H1 (cell line): ENCODE measurements at places on chromosomes 7 and 10.

DNA sequence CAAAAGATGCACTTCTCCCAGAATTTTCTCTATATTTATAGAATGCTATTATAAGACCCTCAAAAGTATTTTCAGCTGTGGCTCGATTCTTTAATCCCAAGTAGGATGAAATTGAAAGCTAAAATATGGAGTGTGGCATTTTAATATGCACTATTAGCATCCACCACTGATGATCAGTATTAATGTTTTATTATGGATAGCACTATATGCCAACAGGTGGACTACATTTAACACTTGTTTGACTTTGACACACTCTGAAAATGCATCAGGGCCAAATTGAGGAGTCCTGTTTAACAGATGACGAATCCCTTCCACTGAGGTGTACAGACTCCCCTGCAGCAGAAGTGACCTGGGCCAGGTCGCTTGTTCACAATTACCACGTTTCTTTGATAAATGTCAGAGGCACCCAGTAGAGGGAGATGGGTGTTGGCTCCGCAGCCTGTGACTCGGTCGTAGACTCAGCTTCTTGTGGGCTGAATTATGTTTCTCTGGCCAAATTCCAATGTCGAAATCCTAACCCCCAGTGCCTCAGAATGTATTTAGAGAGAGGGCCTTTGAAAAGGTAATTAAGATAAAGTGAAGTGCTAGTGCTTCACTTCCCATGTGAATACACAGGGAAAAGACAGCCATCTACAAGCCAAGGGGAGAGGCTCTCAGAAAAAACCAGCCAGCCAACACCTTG is 48.1 kb downstream of the WIPF3 start:
- no peak for DNase-seq
- H3K4me3 ChIP-seq: no peak overlapping the region
- H3K36me3 ChIP-seq: no peaks in the 10 kb centered on the region
- H3K4me1 ChIP-seq: peaks cover 7% of the 10 kb centered on the region
- H3K27ac ChIP-seq: no peak overlapping the region

GRCh38 chr7:15068324-15068723 is 165.8 kb upstream of the DGKB start:
- H3K4me1 ChIP-seq: no peaks in the 10 kb centered on the region
- H3K27me3 ChIP-seq: no peaks in the 10 kb centered on the region
- DNase-seq: no peak
- H3K4me3 ChIP-seq: no peak overlapping the region

GRCh38 chr10:97880109-97880508 is 30.5 kb downstream of the GOLGA7B start:
- H3K27ac ChIP-seq: no peak overlapping the region
- no peaks in the 10 kb centered on the region for H3K27me3 ChIP-seq

DNA sequence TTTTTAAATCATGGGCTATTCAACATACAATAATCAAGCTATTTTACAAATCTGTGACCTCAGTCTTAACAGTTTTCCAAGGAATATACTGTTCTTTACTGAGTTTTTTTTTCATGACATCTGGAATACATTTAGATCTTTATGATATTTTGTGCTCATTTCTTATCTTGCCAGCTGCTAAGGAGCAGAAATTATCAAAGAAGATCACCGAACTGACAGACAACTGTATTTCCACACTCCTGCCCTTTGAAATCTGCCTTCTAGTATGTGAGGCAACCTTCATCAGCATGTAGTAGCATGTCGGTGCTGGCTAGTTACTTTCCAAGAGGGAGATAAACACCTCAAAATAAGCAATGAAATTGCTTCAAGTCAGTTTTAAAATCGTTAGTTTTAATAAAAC is 66.4 kb downstream of the NHLRC2 start:
- H3K27ac ChIP-seq: no peak overlapping the region
- no peaks in the 10 kb centered on the region for H3K36me3 ChIP-seq
- no peak for DNase-seq
- H3K4me3 ChIP-seq: no peak overlapping the region

GRCh38 chr10:815338-816090 is 116.0 kb downstream of the LARP4B start:
- H3K36me3 ChIP-seq: peaks cover 66% of the 10 kb centered on the region
- H3K4me3 ChIP-seq: no peak overlapping the region
- no peak for DNase-seq
- H3K27ac ChIP-seq: no peak overlapping the region
- no peaks in the 10 kb centered on the region for H3K27me3 ChIP-seq

DNA sequence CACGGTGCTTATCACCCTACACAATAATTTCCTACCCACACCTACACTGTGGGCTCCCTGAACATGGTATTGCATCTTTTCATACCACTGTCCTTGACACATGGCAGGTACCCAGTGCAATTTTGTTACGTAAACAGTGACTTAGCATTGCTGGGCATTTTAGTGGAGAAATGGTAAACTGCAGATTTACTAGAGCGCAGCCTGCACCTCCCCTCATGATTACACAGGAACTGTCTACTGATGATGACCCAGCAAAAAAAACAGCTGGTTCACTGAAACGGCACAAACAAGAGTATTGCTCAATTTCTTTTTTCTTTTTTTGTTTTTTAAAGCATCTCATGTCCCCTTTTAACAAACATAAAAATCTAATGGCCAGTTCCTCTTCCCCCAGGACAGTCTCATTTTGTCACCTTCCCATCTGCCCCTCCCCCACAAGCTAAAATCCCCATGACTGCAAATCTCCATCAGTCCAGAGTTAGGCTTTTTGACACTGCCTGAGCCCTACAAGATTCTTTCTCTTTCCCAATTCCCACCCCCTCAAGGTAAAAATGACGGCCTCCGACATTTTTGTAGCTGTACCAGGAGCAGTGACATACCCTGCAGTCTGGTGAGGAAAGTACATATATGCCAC is 2.8 kb downstream of the ZNF746 start:
- H3K4me3 ChIP-seq: no peak overlapping the region
- H3K27ac ChIP-seq: no peak overlapping the region
- H3K4me1 ChIP-seq: no peaks in the 10 kb centered on the region; the same call in 1 of the 2 replicates
- no peak for DNase-seq
- no peaks in the 10 kb centered on the region for H3K27me3 ChIP-seq

DNA sequence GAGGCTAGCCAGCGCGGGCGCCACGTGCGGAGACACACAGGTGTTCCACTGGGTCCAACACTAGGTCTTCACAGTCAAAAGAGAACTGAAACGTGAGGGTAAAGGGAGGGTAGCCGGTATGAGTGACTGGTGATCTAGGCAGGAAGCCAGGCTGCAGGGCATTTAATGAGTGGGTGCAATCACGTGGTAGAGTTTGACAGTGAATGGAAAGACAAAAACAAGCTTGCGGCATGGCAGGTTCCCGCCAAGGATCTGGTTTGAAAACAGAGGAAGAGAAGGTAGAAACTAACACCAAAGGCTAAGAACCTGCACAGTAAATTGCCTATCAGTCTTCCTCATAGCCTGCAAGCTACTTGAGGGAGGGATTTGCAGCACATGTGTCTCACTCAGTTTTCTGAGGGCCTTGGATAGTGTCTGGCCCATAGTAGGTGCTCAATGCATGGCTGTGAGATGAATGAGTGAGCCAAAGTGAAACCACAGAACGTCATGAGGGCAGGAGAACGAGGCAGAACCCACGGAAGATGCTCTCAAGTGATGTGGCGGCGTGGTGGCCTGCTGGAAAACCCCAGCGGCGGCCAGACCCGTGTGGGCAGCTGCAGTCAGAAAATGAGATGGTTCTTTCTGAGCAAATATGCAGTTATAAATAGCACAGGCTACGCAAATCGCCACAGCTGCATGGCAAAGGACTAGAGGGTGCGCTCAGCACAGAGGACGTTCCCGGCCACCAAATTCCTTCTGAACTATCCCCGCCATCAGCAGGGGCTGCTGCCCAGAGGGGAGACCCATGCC is 183.6 kb upstream of the NFE2L3 start:
- H3K27ac ChIP-seq: no peak overlapping the region
- H3K4me1 ChIP-seq: no peaks in the 10 kb centered on the region
- no peaks in the 10 kb centered on the region for H3K36me3 ChIP-seq

- no peak overlapping the region for H3K27ac ChIP-seq
- no peaks in the 10 kb centered on the region for H3K36me3 ChIP-seq
- no peak for DNase-seq
Measured at GRCh38 chr7:112572669-112573301, 92.0 kb downstream of the LSMEM1 start.

- no peak for DNase-seq
- peaks cover 30% of the 10 kb centered on the region for H3K4me1 ChIP-seq
- peaks cover 96% of the 10 kb centered on the region for H3K27me3 ChIP-seq
- H3K4me3 ChIP-seq: no peak overlapping the region
- no peaks in the 10 kb centered on the region for H3K36me3 ChIP-seq
Measured at GRCh38 chr7:1246160-1246870, 13.6 kb downstream of the UNCX start.

GRCh38 chr10:27153845-27154193 is 365 bp downstream of the YME1L1 start:
- no peak for DNase-seq
- peaks cover 3% of the 10 kb centered on the region; the same call in 1 of the 2 replicates for H3K4me1 ChIP-seq
- H3K36me3 ChIP-seq: peaks cover 9% of the 10 kb centered on the region
- no peaks in the 10 kb centered on the region for H3K27me3 ChIP-seq

- no peak overlapping the region for H3K4me3 ChIP-seq
- no peak overlapping the region for H3K27ac ChIP-seq
- H3K27me3 ChIP-seq: no peaks in the 10 kb centered on the region
- no peak for DNase-seq
- no peaks in the 10 kb centered on the region for H3K36me3 ChIP-seq
Measured at GRCh38 chr10:104452977-104453376, 99.3 kb downstream of the CFAP58 start.

- H3K4me1 ChIP-seq: no peaks in the 10 kb centered on the region
- H3K27me3 ChIP-seq: no peaks in the 10 kb centered on the region
- no peak overlapping the region for H3K4me3 ChIP-seq
- no peak for DNase-seq
- no peak overlapping the region for H3K27ac ChIP-seq
- no peaks in the 10 kb centered on the region for H3K36me3 ChIP-seq
Measured at GRCh38 chr7:75842836-75843446, 29.3 kb upstream of the CCL24 start.

DNA sequence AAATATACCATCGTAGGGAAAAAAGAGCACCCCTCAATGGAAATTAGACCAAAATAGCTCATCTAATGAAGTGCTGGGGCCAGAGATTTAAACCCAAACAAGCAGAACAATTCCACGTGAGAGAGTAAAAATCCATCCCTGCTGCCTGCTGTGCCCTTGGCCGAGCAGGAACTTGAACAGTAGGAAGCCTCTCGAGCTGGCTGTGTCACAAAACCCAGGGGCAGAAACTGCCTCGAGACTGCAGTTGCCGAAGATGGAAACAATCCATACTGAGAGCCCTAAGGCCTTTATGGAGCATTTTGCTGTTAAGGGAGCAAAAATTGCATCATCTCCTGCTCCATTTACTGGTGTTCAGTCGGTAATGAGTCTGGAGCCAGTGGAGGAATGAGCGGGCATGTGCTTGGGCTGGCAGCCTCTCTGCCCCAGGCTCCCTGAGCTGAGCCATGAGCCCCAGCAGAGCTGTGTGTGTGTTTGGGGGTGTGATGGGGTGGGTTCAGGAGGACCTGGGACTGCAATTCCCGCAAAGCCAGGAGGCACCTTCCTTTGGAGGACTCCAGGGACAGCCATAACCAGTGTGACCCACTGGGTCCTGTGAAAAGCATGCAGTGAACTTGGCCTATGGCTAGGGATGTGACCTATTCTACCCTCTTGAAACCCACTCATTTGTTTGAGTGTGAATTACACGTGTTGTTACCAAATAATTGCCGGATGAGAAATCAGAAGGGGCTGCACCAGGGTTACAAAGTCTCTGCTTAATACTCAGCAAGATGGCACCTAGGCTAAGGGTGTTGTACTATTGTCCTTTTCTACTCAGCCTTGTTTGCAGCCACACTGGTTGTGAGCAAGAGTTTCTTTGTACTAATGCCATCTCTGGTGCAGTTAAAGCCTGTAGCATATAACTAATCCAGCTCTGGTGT is 58.3 kb downstream of the CDHR3 start:
- no peaks in the 10 kb centered on the region for H3K27me3 ChIP-seq
- DNase-seq: no peak
- no peak overlapping the region for H3K27ac ChIP-seq
- H3K36me3 ChIP-seq: no peaks in the 10 kb centered on the region
- peaks cover 7% of the 10 kb centered on the region; the same call in 1 of the 2 replicates for H3K4me1 ChIP-seq

- no peak overlapping the region for H3K27ac ChIP-seq
- no peaks in the 10 kb centered on the region for H3K27me3 ChIP-seq
- no peaks in the 10 kb centered on the region for H3K4me1 ChIP-seq
- H3K4me3 ChIP-seq: no peak overlapping the region
- DNase-seq: no peak
Measured at GRCh38 chr7:124655990-124656389, 109.6 kb downstream of the GPR37 start.

DNA sequence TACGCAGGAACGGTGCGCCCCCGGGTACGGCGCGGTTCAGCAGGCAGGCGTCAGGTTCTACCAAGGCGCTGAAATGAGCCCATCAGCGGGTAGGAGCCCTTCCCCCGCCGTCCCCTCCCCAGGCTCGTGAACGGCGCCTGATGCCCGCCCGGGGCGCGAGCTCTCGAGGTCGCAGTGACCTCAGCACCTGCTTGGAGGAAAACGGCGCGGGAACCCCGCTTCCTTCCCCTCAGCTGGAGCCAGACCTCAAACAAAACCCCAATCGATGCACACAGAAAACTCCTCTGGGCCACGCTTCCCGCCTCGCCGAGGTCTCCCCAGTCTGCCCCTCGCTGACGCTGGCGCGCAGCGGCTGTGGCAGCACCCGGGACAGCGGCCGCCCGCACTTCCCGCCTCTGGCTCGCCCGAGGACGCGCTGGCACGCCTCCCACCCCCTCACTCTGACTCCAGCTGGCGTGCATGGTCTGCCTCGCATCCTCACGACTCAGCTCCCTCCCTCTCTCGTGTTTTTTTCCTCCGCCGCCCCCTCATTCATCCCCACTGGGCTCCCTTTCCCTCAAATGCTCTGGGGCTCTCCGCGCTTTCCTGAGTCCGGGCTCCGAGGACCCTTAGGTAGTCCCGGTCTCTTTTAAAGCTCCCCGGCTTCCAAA is 514 bp upstream of the GAD2 start:
- no peak overlapping the region for H3K27ac ChIP-seq
- H3K4me3 ChIP-seq: peak overlapping the region; percentile 46
- peaks cover 95% of the 10 kb centered on the region for H3K27me3 ChIP-seq
- H3K4me1 ChIP-seq: peaks cover 42% of the 10 kb centered on the region
- no peaks in the 10 kb centered on the region for H3K36me3 ChIP-seq
- DNase-seq: peak; percentile 87

- H3K36me3 ChIP-seq: no peaks in the 10 kb centered on the region
- H3K27ac ChIP-seq: no peak overlapping the region
- H3K4me1 ChIP-seq: no peaks in the 10 kb centered on the region
- DNase-seq: no peak
- H3K4me3 ChIP-seq: no peak overlapping the region
Measured at GRCh38 chr7:92633211-92633906, 43.2 kb upstream of the FAM133B start.

DNA sequence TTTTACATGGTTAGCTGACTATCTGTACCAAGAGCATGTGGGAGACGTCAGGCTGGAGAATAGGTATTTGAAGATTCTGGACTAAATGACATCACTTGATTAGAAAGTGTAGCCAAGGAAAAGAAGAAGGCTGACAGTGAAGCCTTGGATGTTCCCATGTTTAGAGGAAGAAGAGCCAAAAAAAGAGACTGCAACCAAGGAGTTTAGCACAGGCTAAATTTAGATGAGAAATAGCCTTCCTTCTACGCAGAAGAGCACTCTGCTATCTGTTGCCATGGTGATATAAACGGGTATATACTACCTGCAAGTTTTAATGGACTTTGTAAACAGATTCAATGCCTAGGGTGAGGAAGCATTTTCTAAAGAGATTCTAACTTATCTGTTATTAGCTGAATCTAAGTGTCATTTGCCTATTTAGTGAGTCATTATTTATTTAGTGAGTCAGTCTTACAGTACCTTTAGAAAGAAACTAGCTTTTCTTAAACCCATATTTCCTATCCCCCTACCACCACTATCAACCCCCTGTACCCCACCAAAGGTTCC is 69.8 kb downstream of the CDK6 start:
- no peaks in the 10 kb centered on the region for H3K27me3 ChIP-seq
- DNase-seq: no peak
- H3K36me3 ChIP-seq: no peaks in the 10 kb centered on the region
- H3K4me3 ChIP-seq: no peak overlapping the region
- no peak overlapping the region for H3K27ac ChIP-seq
- peaks cover 21% of the 10 kb centered on the region; the same call in 1 of the 2 replicates for H3K4me1 ChIP-seq
